ENCODE measurements at places on chromosomes 6 and 20.

DNA sequence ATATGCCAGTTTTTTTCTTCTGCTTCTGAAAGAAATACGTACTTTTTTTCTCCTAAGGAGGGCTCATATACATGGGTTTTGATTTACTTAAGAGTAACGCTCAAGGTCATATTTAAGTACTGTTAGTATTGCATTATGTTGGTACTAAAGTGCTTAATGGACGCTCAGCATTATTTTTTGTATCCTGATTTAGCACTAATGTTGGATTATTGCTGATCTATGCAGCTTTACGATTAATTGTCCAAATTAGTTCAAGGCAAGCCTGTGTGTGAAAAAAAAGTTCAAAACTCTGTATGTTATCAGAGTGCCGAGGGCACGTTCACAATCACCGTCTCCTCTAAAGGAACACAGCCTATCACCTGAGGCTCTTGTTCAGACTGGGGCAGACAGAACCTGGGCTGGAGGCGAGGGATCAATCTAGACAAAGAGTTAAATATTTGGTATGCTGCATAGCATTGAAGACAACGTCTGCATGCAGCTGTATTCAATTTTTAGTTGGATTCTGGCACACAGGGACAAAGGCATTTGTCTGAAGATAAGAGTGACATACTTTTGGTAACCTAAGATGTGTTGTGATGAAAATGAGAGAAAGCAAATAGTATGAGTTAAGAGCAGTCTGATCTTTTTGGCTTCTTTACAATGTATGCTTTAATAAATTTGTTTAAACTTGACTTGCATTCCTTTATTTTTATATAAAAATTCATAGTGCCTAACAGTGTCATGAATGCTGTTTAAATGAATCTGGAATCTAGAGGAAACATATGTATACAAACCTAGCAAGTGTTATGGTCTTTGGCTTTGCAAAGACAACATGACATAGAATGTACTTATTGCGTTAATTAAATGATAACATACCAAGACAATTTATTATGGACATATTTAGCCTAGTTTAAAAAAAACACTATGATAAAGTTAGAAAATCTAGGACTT is 341.2 kb downstream of the SAMD5 start:
- peak; percentile 21 for DNase-seq

DNA sequence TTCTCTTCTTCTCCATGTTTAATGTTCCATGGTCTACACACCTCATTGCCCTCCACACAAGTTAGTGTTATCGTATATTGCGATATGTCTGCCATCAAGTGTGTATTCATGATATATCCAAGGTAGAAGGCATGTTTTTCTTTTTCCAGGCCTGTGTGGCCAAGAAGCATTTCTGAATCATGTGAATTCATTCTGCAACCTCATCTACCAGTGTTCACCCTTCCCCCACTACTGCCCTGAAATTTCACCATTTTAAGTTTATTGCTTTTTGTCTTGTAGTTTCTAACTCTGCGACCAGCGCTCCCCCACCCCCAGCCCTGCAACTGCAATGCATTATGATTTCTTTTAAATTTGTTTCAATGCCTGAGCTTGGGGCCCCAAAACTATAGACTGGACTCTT is 618.0 kb upstream of the FLRT3 start:
- DNase-seq: no peak

DNA sequence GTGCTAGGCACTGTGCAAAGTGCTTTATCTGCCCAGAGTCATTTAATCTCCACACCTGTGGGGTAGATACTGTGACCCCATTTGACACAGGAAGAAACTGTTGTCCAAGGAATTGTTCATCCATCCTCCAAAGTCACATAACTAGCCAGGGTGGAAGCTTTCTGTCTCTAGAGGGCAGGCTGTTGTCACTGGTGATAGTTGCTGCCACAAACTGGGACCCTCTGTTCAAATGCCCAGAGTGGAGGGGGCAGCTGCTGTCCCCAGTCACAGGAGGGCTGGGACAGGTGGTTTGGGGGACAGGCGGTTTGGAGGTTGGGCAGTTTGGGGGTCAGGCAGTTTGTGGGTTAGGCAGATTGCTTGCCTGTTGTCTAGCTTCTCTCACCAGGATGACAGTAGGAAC is 16.1 kb upstream of the TMEM242 start:
- DNase-seq: no peak

DNA sequence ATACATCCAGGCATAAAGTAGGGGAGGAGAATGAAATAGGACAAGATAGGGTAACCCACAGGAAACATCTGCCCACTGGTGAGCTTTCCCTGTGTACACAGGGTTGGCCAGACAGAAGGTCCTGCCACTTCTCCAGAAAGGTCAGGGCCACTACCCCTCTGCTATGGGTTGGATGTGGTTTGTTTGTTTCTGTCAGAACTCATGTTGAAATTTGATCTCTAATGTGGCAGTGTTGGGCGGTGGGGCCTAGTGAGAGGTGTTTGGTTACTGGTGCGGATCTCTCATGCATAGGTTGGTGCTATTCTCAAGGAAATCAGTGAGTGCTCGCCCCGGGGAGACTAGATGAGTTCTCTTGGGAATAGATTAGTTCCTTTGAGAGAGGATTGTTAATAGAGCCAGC is 15.6 kb upstream of the MAS1 start:
- no peak for DNase-seq

DNA sequence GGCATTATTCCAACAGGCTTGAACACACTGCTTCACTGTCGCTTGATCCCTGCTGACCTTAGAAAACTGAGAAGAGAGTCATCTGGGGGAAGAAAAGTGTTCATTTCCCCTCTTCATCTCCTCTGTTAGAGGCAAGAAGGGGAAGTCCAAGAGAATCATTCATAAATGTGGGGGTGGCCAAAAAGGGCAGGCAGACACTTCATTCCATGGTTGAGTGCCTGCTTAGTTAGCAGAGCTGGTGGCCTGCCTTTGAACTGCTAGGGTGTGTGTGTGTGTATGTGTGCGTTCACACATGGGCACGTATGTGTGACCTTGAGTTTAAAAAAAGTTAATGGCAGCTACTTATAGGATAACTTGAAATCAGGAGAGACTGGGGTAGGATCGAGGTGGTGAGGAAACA is 39.4 kb upstream of the RFPL4B start:
- DNase-seq: no peak

- DNase-seq: no peak
These were observed 272.4 kb upstream of the MARCKS start for GRCh38 chr6:113584767-113585166.

DNA sequence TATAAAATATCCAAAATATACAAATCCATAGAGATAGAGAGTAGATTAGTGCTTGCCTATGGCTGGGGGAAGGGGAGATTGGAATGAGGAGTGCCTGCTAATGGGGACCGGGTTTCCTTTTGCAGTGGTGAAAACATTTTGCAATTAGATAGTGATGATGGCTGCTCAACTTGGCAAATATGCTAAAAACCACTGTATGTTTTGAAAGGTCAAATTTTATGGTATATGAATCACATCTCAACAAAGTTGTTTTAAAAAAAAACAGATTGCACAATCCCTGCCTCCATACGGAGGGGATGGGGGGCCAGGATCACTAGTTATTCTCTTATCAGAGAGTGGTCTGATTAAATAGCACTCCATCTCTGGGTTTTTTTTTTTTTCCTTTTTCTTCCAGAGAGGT is 76.9 kb upstream of the RIPOR2 start:
- DNase-seq: peak; percentile 92

DNA sequence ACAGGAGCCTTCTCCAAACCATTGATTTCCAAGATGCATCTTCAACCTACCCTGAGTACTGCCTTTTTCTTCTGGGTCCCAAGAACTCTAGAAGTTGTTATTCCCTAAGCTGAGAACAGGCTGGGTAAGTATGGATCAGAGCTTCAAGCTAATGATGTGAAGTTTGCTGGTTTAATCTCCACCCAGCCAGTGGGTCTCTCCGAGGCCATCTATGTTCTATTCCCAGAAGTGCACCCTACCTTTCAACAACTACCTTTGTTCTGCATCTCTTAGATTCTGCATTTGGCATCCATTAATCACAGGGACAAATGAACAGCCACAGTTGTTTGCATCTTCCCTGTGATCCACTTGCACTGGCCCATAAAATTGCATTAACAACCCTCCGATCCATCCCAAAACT is 246.2 kb downstream of the HIVEP2 start:
- no peak for DNase-seq

GRCh38 chr6:44012078-44012493 is 115.2 kb downstream of the MRPL14 start:
- DNase-seq: peak; percentile 100

DNA sequence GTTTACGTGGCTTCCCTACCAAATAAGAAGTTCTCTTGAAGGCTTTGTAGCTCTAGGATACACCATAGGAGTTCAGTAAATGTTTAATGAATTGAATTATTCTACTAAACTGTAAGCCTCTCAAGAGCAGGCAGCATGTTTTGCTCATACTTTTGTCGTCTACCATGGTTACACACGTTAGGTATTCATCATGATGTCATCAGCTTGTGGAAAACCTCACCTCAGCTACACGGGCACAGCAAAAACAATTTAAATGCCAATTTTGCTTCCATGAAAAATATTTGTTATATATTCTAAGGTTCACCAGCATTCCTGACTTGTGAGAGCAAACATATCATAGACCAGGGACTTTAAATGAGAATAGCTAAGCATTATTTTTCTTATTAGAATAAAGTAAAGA is 16.7 kb downstream of the NCOA5 start:
- DNase-seq: no peak

DNA sequence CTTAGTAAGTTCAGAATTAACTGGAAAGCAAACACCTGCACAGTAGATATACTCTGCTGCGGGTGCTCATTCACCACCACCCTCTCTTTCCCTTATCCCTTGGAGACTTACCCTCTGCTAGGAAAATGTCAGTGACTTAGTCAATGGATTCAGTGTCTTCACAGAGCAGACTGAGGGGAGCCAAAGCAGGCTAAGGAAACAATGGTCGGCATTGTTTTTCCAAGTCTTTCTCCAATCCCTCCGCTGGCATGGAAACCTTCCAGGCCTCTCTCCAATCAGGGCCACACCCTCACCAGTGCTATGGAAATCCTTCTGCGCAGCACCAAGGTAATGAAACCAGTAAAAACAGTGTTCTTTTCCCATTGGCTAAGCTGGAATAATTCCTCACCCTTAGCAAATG is 531.2 kb downstream of the TFAP2B start:
- no peak for DNase-seq

DNA sequence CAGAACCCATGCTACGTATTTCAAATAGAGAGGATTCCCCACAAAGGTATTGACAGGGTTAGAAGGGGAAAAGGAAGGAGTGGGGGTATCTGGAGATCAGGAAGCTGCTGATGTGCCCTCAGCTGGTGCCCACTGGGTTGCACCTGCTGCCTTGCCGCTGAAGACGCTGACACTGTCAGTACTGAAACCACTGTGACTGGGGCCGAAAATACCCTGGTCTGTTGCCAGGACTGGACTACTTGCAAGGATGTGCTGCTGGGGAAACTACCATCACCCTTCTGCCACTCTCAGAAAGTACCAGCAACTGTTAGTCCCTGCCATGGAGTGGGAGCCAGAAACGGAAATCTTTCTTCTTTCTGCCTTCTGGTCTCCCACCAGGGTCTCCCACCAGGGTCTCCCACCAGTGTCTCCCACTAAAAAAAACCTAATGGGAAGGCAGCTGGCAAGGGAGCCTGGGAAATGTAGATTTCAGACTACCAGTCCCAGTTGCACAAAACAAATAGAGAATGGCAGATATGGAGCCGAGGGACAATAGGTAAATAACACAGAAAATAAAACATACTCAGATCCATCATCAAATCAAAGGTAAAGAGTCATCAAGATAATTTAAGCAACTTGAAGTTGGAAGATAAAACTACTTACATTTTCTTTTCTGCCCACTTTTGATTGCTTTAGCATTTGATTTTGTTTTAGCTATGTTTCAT is 204.8 kb downstream of the TPBG start:
- DNase-seq: no peak

GRCh38 chr6:153150752-153151440 is 19.8 kb upstream of the RGS17 start:
- DNase-seq: no peak

DNA sequence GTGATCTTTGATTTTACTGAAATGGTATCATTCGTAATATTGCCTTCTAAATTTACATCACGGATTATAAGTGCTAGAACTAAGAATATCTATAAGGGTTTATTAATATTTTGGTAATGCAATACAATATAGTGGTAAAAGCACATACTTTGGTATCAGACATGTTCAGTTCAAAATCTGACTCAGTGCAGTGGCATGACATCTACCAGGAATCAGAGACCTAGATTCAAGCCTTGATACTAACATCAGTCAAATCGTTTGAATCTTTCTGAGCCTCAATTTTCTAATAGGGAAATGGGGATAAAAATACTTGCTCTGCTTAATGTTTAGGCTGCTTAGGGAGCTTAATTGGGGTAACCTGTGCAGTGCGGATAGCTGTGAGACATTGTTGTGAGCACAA is 488.0 kb downstream of the BCKDHB start:
- peak; percentile 36 for DNase-seq

GRCh38 chr6:49556429-49556837 is 6.0 kb downstream of the C6orf141 start:
- DNase-seq: peak; percentile 20

- DNase-seq: no peak
These were observed 16.5 kb upstream of the PCSK2 start for GRCh38 chr20:17210387-17210786.

DNA sequence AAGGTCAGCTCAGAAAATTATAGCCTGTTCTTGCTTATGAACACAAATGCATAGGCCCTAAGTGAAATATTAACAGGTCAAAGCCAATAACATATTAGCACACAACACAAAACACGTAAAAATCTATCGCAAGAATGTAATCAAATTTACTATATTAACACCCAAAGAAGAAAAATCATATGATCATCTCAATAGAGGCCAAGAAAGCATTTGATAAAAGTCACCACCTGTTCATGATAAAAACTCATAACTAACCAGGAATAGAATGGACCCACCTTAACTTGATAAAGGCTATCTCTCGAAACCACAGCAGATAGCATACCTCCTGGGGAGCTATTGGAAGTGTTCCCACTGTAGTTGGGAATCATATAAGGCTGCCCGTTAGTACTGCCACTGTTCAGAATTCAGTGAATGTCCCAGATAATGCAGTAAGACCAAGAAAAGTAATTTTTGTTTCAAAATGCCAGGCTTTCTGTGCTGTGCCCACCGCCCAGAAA is 21.6 kb downstream of the POFUT1 start:
- no peak for DNase-seq

GRCh38 chr6:54747955-54748354 is 98.6 kb upstream of the FAM83B start:
- no peak for DNase-seq

DNA sequence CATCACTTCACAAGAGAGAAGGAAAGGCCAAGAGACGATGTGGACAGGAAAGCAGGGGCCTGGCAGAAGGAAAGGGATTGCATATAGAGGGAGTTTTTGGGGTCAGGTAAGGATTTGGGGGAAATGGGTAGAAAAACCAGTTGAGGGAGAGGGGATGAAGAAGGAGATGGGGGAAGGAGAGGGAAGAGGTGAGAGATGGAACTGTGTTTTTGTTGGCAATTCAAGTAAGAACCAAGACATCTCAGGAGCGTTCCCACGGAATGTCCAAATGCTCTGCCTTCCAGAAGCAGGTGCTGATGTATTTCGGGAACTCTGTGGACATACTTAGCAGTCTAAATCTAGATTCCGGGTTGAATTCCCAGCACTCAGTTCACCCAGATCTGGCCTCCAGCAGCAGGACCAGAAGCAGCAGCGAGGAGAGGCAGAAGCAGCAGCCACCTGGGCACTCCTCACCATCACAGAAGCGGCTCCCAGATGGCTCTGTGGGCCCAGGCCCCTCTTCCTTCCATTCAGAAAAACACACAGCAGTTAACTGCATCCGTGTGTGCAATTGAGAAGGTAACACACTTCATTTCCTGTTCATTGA is 88.8 kb downstream of the DZANK1 start:
- no peak for DNase-seq

All from fibroblast of skin of scalp (primary cell).